ENCODE measurements at places on chromosomes 7 and 10.

- DNase-seq = no peak
Observed at GRCh38 chr7:98305951-98306535, 24.6 kb downstream of the BRI3 start.

DNA sequence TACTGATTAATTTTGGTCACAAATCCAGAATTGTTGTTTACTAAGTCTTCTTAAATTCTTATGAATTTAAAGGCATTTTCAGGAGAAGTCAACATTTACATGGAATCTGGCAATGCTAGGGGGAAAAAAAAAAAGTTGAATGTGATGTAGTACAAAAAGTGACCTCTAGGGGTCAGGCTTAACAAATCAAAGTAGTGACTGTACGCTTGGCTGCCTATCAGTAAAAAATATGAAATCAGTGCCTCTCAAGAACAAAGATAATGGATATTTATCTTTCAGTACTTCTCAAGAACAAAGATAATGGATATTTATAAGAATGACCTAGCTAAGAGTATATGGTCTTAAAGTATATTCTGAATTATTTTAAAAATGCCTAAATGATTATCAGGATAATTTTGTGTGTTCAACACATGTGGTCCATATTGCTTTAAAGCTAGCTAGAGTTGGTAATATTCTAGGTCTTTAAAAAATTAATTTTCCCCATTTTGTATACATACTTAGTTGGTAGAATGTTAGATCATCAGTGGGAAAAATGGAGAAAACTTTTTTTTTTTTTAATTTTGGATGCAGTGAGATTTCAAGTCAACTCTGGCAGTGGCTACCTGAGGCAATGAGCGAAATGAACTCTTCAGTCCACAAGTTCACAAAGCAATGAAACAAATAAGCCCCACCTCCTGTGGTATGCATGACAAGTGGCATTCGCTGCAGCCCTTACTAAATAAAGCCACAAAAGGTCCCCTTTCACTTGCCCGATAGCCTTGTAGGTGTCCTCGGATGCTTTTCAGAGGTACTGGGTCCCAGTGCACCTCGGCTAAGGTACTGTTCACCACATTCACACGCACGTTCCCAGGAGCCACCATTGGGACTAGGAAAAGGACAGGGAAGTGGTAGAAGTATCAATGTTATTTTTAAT is 51.2 kb upstream of the LAMB4 start:
- DNase-seq = peak; percentile 86

DNA sequence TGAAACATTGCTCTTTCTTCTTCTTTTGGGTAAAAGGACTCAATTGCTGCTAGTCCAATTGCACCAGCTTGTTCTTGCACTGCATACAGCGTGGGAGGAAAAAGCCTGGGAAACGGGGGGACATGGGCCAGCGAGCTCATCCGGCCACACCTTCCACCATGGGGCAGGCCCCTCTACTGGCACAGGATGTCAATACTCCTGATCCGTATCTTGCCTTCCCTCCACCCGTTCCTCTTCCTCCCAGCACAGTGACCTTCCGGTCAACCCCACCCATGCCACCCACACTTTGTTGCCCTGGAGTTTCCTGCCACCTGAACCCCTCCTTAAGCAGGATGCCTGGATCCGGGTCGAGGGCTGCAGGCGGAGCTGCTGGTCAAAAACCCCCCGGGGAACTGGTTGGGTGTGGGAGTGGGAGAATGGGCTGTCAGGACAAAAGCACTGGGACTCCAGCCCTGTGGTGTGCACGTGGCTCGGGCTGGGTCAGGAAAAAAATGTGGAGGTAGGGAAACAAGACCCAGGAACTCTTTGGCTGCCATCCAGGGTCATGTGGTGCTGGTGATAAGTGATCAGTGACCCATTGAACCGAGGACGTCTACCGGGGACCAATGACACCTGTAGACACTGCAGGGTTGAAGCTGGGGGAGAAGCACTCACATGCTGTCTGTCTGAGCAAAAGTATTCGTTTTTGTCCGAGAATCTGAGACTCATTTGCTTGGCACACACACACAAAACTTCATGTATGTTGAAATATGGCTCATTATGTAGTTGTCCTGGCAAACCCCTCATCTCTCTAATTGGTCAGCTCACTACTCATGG is 8.1 kb downstream of the IL2RA start:
- no peak for DNase-seq

GRCh38 chr10:23051855-23052331 is 43.5 kb upstream of the MSRB2 start:
- no peak for DNase-seq

- no peak for DNase-seq
Observed at GRCh38 chr10:125063256-125063925, 97.0 kb downstream of the CTBP2 start.

DNA sequence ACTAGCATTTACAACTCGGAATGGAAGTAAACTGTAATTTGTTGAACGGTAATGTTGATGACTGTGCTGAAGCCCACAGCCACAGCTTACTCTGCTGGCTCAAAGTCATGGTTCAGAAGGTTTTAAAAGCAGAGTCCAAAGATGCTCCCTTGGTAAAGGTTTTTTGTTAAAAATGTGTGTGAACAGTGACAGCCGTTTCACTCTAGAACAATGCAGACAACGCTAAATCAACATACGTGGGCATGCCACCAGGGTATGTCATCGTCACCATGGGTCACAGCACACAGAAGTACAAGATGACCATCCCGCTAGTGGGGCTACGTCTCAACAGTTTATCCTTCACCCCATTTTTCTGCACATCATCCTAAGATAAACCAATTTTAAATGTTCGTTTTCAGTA is 106.5 kb upstream of the LANCL2 start:
- DNase-seq = no peak

DNA sequence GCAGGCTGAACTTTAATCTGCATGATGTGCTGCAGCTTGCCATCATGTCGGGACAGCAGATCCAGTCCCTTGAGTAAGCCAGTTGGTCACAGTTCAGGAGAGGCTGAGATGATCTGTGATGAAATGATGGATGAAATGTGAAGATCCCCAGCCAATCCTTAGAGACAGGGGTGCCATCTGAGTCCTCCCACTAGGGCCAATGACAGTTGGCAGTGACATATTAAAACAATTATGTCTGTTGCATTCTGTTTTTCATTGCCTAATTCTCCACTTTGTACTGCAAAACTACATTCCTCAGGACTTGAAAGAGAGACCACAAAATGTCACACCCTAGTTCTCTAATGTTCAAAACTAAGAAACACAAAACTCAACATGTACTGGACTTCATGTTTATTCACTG is 66.3 kb upstream of the CAV2 start:
- no peak for DNase-seq

DNA sequence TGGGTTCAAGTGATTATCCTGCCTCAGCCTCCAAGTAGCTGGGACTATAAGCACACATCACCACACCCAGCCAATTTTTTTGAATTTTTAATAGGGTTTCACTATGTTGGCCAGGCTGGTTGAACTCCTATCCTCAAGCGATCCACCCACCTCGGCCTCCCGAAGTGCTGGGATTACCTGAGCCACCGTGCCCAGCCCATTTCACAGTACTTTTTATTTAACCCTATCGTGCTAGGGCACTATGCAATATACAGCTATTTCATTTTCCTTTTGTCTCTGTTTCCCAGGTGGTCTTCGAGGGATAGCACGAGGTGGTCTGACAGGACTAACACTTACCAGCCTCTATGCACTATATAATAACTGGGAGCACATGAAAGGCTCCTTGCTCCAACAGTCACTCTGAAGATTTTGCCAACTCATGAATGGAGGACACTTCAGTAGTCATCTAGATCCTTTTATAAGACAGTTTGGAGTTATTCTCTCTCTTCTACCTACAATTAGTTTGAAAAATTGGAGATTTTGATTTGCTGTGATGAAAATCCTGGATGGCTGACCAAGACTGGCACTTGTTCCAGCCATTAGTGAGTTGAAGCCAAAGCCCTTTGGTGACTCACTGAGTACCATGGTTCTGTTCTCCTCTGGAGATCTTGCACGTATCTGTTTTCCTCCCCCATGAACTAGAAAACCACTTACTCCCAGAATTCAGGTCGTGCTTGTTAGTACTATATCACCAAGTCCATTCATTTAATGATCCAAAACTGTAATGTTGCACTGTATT is 27.3 kb downstream of the NCOA4 start:
- DNase-seq = no peak

DNA sequence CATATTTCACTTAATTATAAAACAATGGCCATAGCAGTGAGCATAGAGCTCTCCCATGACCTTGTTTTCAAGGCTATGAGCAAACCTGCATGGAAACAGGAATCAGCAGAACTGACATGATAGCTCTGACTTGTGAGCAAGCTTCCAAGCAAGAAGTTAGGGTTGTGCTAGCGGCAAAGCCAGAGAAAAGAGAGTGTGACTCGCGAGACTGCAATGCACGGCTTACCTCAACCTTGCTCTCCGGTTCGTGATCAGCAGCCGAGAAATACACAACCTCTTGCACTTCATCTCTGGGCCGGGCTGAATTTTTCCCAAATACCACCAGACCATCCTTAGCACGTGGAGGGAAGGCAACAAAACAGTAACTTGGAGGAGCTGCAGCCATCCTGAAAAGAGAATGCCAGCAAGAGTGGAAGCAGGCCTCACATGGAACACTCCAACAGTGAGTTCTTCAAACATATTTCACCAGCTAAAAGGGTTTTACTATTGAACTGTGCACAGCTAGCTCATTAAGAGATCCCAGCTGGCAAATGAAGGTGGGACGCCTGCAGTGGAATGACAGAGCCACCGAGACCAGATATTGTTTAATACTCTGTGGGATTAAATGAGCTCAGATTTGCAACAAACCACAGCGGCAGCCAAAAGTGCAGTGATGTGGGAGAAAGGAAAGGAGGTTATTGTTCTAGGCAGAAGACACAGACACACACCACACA is 20.8 kb downstream of the SCRN1 start:
- peak; percentile 47 for DNase-seq

GRCh38 chr7:137434946-137435345 is 91.4 kb upstream of the PTN start:
- no peak for DNase-seq

- no peak for DNase-seq
Observed at GRCh38 chr10:19946245-19946644, 130.0 kb downstream of the PLXDC2 start.

DNA sequence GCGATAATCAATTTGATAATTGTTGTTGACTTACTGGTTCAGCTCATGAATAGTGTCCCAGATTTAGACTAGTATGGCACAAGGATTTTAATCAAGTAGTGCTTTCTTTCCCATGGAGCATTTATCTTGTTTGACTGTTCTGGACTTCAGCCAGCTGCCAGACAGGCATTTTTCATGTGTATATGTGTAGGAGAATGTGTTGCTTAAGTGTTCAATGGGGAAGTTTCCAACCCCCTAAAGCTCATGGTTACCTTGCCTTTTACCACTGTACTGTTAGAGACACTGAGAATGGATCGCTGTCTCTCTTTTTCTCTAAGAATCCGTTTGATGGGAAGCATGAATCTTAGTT is 103.9 kb downstream of the LRRC4 start:
- DNase-seq = peak; percentile 80

- DNase-seq = no peak
Observed at GRCh38 chr10:119516381-119517234, 25.9 kb downstream of the RGS10 start.

GRCh38 chr10:124262234-124262865 is 156.4 kb downstream of the OAT start:
- no peak for DNase-seq

GRCh38 chr10:48768144-48768766 is 83.6 kb downstream of the WDFY4 start:
- no peak for DNase-seq

DNA sequence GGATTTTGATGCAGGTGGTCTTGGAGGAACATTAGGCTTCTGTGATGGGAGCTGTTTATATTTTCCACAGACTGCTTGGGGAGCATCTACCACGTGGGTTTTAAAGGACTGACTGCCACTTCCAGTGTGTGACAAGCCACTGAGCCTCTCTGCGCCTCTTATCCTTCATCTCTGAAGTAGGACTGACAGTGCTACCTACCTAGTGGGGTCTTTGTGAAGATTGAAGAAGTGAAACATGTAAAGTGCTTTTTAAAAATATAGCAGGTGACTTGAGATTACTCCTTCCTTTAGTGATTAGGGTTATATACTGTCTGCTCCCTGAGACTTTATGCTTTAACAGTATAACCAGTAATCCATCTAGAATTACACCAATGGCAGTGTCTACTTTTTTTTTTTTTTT is 29.9 kb downstream of the NKX2-3 start:
- DNase-seq = no peak

GRCh38 chr7:70434376-70434775 is 697.6 kb upstream of the GALNT17 start:
- DNase-seq = no peak

- peak; percentile 83 for DNase-seq
Observed at GRCh38 chr7:2060701-2061100, 172.0 kb downstream of the MAD1L1 start.

GRCh38 chr10:60607372-60607771 is 170.9 kb upstream of the CDK1 start:
- peak; percentile 10 for DNase-seq

DNA sequence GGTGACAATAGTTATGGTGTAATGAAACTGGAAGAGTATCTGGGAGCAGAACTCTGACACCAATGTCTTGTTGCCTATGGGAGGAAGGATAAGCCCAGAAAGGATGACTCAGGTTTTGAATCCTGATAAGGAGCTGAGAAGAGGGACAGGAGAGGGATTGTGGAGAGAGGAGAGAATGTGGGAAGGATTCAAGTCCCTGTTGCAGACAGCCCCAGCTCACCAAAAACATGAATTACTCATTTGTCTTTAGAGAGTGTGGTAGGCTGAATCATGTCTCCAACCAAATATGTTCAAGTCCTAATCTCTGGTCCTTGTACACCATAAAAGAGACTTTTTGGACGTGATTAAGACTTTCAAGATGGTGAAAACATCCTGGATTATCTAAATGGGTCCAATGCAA is 206.9 kb upstream of the PHYHIPL start:
- DNase-seq = peak; percentile 58

DNA sequence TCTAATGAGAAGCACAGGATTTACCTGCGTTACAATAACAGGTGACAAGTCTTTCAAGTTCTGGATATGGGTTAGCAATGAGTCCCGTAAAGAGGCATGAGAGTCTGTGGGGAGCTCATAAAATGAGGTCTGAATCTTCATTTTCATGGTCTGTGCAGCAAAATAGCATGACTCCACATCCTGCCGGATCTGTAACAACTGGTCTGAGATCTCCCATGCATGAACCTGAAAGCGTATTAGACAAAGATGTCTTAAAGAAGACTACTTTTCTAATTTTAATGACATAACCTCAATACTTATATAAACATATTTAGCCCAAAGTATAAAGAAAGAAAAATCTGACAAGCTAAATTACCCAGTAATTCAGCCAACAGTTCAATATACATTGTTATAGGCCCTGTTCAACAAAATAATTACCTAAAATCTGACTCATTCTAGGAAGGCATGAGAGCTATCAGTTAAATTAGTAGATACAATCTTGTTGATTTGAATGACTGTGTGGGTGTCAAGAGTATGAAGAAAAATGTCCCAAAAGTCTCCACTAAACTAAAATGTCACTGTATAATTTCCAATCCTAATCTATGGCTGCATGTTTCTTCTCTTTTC is 36.9 kb downstream of the TNPO3 start:
- no peak for DNase-seq

Measured in fibroblast of the aortic adventitia (primary cell).